ENCODE measurements at places on chromosomes 2 and 18.

DNA sequence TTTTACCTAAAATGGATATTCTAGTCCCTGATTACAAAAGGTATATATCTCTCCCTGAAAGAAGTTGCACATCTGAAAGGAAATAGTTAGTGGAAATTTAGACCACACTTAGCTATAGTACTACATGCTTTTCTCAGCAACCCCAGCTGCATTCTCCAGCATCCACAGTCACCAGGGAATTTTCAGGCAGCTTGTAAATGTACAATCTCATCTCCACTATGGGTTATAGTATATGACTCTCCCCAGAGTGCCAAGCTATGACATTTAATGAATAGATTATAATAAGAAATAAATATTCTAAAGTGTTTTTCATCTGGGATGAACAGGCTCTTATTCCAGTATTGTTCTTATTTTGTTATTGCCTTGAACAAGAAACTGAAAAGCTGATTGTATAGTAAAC, 197.6 kb upstream of the HNRNPA3 start:
- DNase-seq = no peak

DNA sequence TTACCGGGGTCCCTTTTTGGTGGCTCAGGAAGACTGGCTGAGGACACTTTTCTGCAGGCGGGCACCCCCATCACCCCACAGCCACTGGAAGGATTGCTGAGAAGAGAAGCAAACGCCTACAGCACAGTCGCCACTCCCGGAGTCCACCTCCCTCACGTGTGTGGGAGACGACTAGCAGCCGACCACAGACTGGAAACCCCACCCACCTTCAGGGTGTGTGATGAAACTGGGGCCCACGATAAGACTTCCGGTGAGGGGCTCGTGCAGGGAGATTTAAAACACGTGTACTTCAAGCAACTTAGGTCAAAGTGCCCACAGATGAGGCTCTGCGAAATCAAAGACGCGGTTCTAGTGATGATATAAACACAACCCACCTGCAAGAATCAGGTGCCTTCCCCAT, 26.3 kb downstream of the MBP start:
- no peak for DNase-seq

- peak; percentile 69 for DNase-seq
These were observed 3.7 kb upstream of the SP100 start for GRCh38 chr2:230412371-230412711.

- no peak for DNase-seq
These were observed 9.1 kb upstream of the SAP130 start for GRCh38 chr2:128036748-128037607.

DNA sequence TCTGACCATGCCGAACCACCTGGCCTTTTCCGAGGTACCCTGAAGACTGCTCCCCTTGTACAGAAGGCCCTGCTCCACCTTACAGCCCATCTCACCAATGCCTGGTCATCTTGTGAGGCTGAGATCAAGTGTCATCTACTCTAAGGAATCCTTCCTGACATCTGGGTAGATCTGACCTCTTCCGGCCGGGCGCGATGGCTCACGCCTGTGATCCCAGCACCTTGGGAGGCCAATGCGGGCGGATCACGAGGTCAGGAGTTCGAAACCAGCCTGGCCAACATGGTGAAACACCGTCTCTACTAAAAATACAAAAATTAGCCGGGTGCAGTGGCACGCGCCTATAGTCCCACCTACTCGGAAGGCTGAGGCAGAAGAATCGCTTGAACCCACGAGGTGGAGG, 2.1 kb upstream of the RIOK3 start:
- no peak for DNase-seq

- peak; percentile 85 for DNase-seq
These were observed 150.8 kb upstream of the ZEB2 start for GRCh38 chr2:144670738-144671137.

DNA sequence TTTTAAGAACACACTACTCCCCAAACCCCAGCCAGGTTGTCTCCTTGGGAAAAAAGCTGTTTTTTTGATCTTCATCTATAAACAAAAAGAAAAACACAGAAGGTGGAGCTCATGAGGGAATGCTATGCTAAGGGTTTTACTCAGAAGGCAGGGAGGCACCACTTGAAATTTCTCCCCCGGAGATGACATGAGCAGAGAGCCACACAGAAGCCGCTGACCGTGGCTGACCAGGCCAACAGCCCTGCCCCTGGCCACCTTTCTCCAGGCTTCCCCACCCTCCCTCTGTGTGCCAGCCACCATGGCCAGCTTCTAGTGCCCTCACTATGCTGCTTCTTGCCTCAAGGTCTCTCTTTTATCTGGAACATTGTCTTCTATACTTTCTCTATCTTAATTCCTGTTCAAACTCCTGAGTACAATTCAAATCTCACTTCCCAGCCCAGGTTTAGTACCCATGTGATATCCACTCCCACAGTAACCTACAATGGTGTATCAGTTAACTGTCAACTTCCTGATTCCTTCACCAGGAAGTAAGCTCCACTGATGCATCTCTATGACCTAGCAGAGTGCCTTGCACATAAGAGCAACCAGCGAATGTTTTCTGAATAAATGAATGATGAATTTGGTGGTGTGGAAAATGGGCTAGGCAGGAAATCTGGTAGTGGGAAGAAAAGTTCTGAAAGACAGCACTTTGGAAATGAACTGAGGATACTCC, 15.3 kb downstream of the LAPTM4A start:
- DNase-seq = peak; percentile 34

DNA sequence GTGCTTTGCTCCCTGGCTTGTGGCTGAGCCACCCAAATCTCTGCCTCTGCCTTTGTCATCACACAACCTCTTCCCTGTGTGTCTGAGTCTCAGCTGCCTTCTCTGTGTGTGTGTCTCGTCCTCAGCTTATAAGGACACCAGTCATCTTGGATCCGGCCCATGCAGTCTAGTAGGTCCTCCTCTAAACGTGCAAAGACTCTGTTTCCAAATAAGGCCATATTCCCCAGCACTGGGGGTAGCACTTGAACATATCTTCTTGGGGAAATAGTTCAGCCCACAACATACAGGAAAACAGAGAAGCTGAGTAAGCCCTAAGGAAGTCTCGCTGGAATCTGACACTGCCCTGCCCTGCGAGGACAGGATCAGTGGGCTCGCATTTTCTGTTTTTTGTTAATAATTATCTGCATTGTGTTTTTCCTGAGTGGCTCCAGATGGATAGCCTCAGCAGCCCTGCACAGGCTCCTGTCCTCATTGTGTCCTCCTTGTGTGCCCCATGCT, 42.1 kb downstream of the MTCL1 start:
- DNase-seq = no peak

All from inflammatory macrophage treated with lipopolysaccharide for 4 hours (primary cell).